Dorsolateral prefrontal cortex (tissue), 122 donors: ENCODE measurements at places on chromosomes 4 and X.

DNA sequence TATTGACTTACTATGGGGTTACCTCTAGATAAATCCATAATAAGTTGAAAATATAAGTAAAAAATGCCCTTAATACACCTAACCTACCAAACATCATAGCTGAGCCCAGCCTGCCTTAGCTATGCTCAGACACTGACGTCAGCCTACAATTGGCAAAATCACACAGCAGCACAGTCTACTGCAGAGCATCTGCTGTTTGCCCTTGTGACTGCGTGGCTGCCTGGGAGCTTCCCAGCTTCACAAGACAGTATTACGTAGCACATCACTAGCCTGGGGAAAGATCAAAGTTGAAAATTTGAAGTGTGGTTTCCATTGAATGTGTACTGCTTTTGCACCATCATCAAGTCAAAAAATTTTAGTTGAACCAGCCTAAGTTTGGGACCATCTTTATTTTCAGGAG, 8.8 kb downstream of the HTT-AS start:
- no peak for DNase-seq

DNA sequence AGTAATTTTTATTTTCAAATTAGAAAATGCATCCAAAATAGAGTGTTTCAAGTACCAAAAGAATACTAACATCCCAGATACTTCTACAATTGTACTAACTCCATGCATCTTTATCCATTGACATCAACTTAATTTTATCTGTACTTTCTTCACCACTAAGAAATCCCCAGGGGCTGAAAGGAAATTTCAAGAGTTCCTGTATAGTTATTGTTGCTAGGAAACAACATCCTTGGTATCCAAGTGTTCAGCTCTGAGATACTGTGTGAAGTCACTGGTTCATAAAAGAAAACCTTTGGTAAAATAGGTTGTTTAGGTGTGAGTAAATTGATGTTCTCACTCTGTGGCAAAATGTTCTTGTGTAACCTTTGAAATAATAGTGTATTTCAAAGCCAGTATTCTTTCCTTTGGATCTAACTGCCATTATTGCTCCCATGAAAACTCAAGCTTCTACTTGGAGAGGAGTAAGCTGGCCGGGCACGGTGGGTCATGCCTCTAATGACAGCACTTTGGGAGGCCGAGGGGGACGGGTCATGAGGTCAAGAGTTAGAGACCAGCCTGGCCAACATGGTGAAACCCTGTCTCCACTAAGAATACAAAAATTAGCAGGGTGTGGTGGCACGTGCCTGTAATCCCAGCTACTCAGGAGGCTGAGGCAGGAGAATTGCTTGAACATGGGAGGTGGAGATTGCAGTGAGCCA, 72.9 kb downstream of the COMMD8 start:
- DNase-seq = no peak

GRCh38 chrX:13652287-13652793, 601 bp upstream of the TCEANC start:
- no peak for DNase-seq

GRCh38 chrX:74506317-74507115, 85.2 kb downstream of the SLC16A2 start:
- DNase-seq = no peak

DNA sequence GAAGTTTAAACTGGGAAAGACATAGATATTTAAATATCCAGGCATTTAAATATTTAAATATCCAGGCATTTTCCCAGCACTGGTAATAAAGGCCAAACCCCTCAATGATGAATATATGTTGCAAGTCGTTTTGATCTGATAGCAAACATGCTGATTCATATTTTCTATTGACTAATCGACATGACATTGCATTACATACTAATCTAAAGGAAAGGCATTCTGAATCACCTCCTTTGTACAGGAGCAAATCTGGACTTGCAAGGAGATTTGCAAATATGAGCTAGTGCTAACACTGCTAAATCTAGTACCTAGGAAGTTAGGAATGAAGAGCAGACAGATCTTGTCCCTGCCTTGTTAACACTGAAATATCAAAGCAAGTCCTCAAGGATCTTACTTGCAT, 207.3 kb downstream of the SLC7A11 start:
- DNase-seq = no peak

- no peak for DNase-seq
Observed at GRCh38 chr4:37978248-37978924, 18.2 kb downstream of the PTTG2 start.

DNA sequence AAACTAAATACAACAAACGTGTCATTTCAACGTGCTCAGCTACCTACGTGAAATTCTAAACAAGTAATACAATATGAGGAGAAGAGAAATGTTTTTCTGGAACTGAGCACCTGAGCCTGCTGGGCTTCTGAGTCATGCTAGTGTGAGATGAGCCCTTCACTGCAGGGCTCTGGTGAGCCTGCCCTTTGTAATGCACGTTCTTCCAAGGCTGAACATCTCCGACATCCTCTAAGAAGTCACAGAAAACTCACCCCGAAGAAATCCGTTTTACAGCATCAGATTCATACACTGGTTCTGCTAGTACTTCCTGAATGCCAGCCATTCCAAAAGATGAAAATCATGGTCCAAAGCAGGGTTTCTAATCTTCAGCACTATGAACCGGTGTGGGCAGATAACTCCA, 157.1 kb downstream of the AMELX start:
- DNase-seq = no peak

- no peak for DNase-seq
Observed at GRCh38 chrX:1932231-1932630, 317.4 kb downstream of the ASMT start.

DNA sequence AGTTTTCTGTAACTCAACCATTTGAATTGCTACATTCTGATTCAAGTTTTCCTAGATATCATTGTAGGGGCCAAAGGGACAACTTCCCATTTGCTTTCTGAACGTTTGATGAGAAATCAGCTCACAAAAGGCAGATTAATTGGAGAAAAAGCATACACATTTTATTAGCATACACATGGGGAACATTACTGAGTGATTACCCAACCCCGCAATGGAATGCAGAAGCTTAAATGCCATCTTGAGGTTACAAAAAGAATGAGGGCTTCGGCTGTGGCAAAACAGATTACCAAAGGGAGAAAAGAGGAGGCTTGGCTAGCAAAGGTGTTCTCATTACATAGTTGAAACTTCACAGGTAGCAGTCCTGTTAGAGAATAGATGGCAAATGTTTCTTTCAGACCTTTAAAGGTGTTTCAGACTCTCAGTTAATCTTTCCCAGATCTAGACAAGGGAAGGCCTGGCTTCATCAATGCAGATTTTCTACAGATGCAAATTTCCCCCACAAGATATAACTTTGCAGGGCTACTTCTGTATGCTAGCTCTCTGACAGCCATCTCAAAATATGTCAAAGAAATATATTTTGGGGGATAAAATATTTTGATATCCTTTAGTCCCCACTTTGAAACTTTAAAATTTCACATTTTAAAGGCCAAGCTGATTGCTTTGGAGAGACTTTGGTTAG, 26.5 kb upstream of the HERC6 start:
- no peak for DNase-seq

DNA sequence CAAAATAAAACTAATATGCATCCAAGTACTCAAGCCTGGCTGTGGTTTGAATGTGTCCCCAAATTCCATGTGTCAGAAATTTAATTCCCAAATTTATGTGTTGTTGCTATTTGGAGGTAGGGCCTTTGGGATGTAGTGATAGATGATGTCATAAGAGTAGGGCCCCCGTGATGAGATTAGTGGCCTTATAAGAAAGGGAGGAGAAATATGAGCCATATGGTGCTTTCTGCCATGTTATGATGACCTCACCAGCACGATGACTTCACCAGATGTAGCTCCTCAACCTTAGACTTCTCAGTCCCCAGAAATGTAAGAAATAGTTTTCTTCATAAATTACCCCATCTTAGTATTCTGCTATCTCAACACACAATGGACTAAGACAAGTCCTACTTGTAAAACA, 2264.0 kb downstream of the ARAP2 start:
- DNase-seq = no peak

DNA sequence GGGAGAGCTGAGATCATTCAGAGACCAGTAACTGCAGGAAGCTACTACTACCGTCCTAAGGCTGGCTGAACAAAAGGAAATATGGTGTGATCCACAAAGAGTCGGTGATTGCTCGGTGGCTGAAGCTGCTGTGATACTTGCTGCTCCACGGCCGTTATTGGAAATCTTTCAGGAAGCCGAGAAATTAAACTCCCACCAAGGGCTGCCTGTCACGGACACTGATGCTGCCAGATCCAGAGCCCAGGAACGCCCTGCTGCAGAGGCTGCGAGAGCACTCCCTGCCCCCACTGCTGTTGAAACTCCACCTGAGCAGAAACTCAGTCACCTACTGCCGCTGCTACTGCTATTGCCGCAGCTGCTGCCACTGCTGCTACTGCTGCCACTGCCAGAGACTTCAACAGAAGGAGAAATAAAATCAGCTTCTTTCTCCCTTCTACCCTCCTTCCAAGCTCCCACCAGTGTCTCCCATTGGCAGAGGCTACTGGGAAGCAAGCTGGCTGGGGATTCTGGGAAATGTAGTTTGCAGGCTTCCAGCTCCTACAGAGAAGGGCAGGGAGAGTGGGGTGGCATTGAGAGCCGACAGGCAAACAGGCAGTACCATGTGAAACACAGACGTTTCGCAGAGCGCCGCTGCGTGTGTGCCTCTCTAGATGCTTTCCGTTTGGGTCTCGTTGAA, 126.0 kb upstream of the ENPP6 start:
- peak; percentile 37 for DNase-seq

DNA sequence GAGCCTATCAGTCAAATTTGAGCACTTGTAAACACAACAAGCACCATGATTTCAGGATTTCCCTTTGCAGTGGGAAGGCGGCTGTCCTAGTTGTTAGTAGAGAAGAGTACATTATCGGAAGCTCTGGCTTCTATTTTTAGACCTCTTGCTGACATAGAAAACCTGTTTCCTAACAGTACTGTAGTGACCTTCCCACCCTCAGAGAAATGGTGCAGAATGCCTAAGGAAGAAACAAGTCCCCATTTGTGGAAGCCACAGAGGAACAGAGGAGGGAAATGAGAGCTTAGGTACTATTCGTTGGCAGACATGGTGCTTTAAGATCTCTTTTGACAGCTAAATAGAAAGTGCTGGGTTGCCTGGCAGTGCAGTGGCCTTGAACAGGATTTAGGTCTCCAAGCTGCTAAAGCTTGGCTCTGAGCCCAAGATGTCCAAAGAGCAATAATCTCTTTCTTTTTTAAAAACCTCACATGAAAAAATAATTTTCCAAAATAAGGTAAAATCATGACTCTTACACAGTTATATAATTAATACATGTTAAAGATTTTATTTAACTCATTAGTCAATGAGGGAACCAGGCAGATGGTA, 24.9 kb downstream of the GLRA2 start:
- no peak for DNase-seq

- DNase-seq = no peak
Observed at GRCh38 chr4:103499094-103499493, 220.7 kb downstream of the TACR3 start.

- DNase-seq = no peak
Observed at GRCh38 chr4:145679520-145679919, 426 bp upstream of the C4orf51 start.

DNA sequence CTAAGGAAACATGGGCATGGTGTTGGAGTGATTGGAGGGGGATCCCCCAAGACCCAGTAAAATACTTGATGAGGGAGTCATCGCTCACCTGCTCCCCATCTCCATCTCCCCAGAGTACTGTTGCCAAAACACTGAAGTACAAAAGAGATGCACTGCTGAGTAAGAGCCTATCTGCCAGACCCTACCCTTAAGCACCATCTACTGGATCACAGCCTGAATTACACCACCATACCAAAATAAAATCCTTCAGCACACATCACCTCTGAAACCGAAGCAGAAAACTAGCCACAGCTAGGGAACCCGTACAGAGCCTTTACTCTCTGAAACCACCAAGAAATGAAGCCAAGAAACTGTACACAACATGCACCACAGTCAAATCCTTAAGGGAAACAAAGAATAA, 466.3 kb upstream of the ACTRT1 start:
- DNase-seq = no peak

DNA sequence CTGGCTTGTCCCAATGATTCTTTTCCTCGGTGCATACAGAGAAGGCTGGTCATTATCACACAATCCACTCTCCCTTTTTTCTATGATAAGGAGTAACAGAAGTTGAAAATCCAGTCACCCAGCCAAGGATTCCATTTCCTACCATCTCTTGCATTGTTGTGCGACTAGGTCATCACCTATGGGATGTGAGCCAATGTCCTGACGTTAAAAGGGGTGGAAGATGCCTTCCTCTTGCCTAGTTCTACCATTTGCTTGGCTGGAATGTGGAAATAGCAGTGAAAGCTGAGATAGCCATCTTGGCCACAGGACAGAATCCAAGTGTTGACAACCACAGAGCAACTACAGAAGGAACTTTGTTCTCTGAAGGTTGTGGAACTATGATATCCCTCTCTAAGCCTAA, 132.2 kb upstream of the KIT start:
- no peak for DNase-seq

DNA sequence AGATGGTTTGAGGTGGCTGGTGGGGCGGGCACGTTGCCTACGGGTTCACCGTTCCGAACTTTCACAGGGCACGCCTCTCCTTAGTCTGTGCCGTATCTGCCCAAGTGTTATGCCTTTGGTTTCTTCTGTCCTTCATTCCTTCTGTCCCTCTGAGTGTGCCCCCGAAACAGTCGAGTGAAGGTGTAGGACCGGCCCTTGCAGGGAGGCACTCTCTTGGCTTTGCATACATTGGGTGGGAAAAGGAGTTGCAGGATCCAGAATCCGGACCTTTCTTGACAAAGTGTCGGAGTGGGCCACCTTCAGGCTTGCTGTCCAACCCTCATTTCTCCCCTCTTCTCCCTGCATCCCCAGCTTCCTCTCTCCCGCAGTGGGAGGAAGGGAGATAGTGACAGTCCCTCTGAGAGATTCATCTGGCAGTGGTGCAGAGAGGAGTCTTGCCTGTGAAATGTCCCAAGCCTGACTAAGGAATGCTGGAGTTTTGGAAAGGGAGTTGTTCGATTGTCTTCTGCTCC, 569 bp downstream of the ARFIP1 start:
- no peak for DNase-seq

GRCh38 chrX:32480019-32480418, 731.3 kb downstream of the DMD start:
- no peak for DNase-seq

DNA sequence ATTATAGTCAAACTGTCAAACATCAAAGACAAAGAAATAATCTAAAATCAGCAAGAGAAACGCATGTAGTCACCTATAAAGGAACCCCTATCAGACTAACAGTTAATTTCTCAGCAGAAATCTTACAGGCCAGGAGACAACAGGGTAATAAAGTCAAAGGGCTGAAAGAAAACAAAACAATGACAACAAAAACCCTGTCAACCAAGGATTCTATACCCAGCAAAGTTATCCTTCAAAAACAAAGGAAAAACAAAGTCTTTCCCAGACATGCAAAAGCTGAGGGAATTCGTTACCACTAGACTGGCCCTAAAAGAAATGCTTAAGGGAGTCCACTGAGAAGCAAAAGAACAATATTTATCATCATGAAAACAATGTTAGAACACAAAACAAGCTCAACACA, 22.1 kb downstream of the TMEM154 start:
- no peak for DNase-seq

DNA sequence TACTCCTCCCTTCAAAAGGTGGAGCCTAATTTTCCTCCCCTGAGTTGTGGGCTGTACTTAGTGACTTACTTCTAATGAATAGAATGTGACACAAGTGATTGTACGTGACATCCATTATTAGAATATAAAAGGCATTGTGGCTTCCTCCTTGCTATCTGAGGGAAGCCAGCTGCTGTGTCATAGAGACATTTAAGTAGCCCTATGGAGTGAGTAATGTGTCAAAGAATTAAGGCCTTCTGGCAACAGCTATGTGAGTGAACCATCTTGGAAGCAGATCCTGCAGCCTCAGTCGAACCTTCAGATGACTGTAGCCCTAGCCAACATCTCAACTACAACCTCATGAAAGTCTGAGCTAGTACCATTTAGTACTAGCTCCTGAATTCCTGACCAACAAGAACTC, 76.1 kb downstream of the BCOR start:
- no peak for DNase-seq
